Posterior vena cava (tissue), 2 donors: ENCODE measurements at places on chromosomes 6 and 20. TPM values are rescaled to one million over a fixed set of nuclear protein-coding genes. Genes with fewer than 3 reads are reported as not detected.

DNA sequence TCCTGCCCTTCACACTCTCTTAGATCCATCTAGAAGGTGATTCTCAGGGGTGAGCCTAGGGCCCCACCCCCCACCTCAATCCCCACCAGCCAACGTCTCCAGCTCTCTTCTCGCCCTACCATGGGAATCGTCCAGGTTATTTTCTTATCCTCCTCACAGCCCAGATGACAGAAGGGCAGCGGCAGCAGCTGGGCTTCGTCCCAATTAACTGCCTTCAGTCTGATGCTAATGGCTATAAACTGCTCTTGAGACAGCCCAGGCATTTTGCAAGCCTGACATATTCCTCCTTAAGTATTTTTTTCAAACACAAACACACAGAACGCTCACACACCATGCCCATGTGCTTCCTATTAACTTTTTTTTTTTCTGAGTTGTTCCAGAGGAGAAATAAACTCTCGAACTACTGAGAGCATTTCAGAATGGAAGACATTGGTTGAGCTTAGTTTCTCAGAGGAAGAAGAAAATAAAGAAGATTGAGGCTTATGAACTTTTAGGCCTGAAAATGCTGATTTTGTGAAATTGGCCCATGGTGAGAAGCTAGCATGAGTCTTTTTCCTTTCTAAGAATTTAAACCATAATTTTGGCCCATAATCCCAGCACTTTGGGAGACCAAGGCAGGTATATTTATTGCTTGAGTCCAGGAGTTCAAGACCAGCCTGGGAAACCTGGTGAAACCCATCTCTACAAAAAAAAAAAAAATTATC lies 124.6 kb downstream of the EYA2 start:
- DNase-seq, result no peak

DNA sequence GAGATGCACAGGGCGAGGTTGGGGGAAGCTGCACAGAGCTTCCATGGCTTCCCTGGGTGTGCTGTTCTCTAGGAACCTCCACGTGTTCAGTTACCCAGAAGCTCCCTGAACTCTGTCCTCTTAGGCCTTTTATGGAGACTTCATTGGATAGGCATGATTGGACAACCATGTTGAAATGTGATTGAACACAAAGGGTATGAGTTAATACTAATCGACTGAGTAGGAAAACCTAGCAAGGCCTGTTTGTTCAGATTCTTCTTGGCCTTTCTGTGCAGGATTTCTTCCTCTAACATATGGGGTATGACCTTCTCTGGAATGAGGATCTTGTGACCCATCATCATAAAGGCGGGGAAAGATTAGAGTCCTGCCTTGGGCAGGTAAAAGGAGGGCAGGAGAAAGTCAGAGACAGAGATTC lies 70.7 kb upstream of the SMIM29 start:
- DNase-seq, result no peak

- DNase-seq, result no peak
Observed at GRCh38 chr6:146965110-146965689, 239.0 kb upstream of the STXBP5 start.

DNA sequence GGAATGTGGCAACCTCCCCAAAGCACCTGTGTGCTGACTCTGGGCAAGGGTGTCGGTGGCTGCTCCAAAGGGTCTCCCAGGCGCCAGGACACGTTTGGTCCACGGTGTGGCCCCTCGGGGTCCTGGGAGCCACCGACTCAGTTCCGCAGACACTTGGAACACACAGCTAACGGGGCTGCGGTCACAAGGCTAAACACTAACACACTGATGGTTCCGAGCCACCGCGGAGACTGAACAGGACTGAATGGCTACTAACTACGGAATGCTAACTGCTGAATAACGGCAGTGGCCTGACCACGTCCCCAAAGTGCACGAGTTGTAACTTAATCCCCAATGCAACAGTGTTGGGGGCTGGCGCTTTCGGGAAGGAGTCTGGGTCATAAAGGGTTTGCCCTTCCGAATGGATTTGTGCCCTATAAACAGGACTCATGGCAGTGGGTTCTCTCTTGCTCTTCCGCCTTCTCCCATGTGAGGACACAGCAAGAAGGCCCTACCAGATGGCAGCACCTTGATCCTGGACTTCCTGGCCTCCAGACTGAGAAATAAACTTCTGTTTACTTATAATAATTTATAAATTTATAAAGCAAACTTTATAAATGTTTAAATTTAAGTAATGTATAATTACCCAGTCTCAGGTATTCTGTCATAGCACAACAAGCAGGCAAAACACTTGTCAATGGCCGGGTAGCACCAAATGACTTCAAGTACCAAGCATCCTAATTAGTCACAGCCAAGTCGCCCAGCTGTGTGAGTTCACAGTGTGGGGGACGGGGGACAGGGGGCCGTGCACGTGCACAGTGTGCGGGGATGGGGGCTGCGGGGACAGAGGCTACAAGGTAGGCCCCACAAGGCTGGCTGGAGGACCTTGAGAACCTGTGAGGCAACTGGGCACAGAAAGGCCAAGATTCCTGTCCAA lies 2.3 kb upstream of the EEF1A2 start:
- no peak for DNase-seq

- DNase-seq, result no peak
Observed at GRCh38 chr20:42957018-42957703, 232.5 kb downstream of the PTPRT start.

GCLC gene
- 22.8 TPM for total RNA-seq

GRCh38 chr20:12317433-12317832 lies 399.7 kb downstream of the BTBD3 start:
- no peak for DNase-seq

RIMS1 gene
- total RNA-seq, result 37.5 TPM

- peak; percentile 5 for DNase-seq
Observed at GRCh38 chr20:37323985-37324384, 22.0 kb upstream of the SRC start.

C20orf141 gene
- total RNA-seq, result not detected

CLPSL1 gene
- total RNA-seq, result not detected

TNF gene
- total RNA-seq, result 0.93 TPM

DNA sequence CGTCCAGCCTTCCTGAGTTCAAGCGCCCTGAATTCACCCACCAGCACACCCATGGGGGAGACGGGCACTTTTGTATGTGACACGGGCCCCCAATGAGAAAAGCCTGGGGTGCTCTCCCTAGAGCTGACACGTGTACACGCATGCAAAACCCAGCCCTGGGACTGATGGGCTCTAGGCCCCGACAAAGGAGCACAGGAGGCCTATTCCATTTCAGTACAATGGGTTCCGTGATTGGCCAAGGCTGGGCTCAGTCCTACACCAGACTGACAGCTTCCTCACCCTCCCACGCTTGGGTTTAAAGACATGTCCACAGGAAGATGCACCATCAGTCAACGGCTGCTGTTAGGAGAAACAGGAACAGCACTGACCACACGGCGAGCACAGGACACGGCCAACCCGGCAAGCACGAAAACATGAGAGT lies 8.8 kb downstream of the ZBTB46 start:
- DNase-seq, result no peak

SIM1 gene
- not detected for total RNA-seq

RBM38 gene
- total RNA-seq, result 32.7 TPM

PTCRA gene
- not detected for total RNA-seq

GRCh38 chr6:135229996-135230395 lies 48.9 kb downstream of the MYB start:
- DNase-seq, result no peak

DNA sequence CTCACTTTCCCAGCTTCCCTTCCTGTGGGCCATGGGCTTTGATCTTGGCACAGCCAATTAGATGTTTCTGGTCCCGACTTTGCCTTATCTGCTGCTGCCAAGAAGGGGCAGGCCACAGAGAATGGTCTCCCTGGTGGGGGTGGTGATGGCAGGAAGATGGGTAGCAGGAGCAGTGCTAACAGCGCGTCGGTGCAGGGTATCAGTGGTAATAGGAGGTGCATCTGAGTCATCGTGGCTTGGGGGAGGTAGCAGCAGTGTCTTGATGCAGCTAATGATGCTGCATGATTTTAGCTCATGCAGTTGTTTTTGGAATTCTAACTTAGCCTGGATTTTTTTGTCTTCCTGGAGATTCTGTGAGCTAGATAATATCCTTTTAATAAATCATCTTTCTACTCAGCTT lies 18.9 kb upstream of the MAS1 start:
- no peak for DNase-seq

SIRPD gene
- total RNA-seq, result 0.24 TPM

DNA sequence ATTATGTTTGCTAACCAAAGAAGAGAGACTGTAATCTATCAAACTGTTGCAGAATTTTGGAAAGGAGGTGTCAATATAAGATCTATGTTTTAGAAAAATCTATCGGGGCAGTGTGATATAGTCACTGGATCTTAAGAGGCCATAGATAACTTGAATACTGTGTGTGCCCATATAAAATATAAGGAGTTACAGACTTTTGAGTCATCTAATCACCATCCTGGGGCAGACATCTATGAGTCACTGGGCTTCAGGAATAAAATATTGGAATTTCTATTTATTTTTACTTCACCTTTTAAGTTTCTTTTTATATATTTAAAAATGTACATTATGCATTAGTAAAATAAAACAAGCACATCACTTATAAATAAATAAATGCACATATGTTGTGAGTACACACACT lies 509.3 kb upstream of the MAN1A1 start:
- DNase-seq, result no peak

DNA sequence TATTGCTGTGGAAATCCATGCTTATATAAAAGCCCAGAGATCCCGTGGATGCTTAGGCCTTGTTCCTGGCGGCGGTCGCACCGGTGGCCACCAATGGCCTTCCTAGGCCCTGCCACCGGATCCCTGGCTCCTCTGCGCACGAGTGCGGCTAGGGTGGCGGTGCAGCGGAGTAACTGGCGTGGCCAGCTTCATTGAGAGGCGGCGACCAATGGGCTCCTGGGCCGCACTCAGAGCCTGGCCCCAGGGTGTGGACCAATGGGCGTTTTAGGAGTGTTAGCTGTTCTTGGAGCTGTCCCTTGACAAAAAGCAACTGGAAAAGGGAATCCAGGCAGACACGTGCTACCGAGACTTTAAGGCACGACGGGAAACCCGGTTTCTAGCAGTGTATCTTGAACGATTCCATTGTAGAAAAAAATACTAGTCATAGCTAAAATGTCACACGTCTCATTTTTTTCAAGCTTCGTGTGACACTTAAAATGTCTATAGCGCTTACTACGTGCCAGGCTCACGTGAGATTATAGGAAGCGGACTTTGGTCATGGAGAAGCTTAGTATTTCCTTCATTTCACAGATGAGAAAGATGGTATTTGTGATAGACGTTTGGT lies 1.7 kb downstream of the AMD1 start:
- peak; percentile 96 for DNase-seq

- no peak for DNase-seq
Observed at GRCh38 chr6:1872649-1873131, 263.0 kb downstream of the FOXC1 start.

COL10A1 gene
- total RNA-seq, result 0.14 TPM

GRCh38 chr20:54566031-54566688 lies 90.8 kb downstream of the DOK5 start:
- no peak for DNase-seq

DNA sequence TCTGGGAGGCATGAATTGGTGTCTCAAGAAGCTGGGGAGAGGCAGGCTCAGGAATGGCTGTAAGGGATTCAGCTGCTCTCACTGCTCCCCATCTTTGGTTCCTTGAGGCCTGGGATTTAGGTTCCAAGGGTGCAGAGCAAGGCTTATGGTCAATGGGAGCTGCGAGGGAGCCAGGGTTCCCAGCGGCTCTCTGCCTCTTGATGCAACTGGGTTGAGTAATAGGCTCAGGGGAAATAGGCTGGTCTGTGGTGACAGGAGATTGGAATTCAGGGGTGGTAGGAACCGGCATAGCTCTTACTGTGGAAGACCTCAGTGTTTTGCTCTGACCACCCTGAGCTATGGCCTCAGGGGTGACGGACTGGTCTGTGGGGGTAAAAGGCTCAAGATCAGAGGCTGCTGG lies 13.0 kb upstream of the NRM start:
- DNase-seq, result peak; percentile 42

SUMO4 gene
- 0.88 TPM for total RNA-seq

DNA sequence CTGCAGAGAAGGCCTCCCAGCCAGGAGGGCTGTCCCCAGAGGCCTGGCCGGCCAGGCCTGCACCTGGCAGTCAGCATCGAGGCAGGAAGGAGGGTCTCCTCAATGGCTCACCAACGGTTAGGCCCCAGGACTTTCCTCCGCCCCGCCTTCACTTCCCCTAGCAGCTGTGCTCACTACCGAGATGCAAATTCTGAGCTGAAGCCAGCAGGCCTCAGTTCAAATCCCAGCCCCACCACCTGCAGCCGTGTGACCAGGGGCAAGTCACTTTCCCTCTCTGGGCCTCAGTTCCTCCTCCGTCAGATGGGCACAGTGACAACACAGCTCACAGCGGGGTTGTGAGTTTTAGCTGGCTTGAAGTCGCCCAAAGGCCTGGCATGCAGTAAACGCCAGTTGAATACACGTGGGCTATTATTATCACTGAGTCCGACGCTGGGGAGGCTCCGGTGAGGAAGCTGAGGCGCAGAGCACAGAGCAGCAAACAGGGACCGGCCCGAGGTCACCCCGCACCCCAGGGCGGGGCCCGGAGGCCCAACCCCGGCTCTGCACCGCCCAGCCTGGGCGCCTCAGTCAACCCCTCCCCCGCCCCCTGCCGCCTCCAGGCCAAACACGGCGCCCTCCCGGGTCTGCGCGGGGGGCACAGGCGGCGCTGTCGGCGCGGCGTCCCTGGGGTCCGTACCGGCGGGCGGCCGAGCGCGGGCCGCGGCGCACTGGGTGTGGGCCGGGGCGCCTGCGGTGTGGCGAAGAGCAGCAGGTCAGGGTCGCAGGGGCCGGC lies 671 bp downstream of the E2F1 start:
- DNase-seq, result no peak

PLG gene
- total RNA-seq, result not detected

DNA sequence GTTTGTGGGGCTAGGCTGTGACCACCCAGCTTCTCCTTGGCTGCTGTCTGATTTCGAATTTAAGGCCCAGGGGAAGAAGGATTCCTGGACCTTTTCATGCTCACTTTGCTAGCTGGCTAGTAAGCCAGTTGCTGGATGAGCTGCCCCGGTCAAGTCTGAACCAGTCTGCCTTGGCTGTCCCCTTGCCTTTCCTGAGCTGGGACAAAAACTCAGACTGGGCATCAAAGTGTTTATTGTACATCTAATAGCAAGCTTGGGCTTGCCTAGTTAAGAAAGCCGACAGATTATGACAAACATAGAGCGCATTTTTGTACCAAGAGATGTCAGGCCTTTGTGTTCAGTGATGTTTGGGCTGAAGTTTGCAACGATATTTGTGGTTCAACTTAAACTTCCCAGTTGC lies 750 bp upstream of the PAK5 start:
- DNase-seq, result no peak

- DNase-seq, result no peak
Observed at GRCh38 chr6:134956032-134956431, 6.1 kb upstream of the ALDH8A1 start.

NKAPL gene
- 2.8 TPM for total RNA-seq

SLC22A3 gene
- 24.3 TPM for total RNA-seq

ZBTB12 gene
- 3.6 TPM for total RNA-seq
